Naive thymus-derived CD4-positive, alpha-beta T cell (primary cell): ENCODE measurements at places on chromosomes 2 and 18.

DNA sequence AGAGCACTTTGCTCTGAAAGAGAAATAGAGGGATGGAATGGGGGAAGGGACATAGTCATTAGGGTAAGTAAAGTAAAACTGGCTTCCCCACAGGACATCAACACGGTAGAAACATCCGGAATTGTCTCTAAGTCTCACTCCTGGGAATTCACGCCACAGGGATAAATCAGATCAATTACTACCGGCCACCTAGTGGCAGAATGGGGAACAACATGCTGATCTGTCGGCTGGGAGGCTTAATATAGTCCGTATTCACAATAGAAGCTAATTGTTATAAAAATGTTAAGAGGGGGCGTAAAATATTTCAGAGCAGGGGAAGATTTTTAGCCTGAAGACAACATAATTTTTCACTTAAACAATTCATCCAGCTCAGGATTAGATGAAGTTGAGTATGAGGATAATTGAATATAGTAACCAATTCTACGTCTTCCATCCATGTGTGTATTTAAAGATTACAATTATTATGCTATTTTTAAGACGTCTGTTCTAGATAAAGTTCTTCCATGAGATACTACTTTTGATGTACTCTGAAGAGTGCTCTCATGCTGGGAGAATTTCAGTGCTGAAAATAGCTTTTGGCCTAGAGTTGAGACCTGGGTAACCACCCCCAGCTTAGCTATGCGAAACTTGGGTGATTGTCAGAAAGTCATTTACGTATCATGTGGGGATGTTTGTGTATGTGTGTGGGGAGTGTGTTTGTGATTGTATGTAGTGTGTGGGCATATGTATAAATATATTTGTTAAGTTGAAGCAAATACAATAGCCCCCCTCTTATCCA lies 65.7 kb downstream of the LRRTM1 start:
- DNase-seq, result peak; percentile 0

DNA sequence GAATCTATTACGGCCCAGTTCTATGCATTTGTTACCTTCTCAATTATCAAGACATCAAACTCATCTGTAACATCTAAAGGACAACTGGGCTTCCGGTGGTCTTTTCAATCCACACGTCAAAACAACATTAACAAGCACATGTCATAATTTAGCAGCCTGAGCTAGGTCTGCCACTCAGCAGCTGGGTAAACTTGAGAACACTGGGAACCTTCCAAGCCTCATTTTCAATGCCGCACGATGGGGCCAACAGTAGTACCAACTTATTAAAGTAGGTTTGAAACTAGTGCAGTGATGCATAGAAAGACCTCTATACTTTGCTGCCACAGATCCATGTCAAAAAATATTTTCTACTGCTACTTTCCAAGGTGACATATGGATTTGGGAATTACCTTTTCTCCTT lies 60.4 kb downstream of the COL4A4 start:
- no peak for DNase-seq

DNA sequence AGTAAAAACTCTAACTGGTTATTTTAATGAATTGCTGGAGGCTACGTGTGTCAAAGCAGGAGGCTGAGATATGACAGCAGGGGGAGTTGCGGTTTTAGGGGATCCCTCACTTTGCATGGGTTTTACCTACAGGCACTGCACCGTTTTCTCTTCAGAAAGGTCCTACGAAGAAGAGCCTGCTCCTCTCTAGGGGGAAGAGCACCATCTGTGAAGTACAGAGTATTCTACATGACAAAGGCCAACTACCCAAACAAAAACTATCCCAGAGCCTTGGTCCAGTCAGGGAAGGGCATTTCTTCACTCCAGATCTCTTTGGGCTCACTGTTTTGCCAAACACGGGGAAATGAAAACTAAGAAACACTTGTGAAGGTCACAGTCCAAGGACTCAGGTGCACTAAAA lies 696.7 kb upstream of the SOX11 start:
- DNase-seq, result no peak

DNA sequence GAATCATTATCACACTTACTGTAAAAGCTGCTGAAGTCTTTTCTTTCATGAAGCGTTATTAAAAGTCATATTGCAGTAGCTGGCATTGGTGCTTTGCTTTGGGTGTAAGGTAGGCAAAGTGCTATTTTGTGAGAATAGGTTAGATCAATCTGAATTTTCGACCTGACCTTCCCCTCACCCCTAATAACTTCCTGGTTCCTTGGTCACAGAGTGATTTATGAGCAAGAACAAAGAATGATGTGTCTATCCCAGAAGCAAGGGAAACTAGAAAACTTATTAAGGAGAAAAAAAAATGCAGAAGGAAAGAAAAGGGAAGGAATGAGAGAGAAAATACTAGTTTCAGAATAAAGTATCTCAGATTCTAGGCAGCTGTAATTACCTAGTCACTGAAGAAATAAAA lies 163.1 kb upstream of the MEIS1 start:
- no peak for DNase-seq

GRCh38 chr2:120517751-120518469 lies 172.0 kb downstream of the INHBB start:
- DNase-seq, result no peak

DNA sequence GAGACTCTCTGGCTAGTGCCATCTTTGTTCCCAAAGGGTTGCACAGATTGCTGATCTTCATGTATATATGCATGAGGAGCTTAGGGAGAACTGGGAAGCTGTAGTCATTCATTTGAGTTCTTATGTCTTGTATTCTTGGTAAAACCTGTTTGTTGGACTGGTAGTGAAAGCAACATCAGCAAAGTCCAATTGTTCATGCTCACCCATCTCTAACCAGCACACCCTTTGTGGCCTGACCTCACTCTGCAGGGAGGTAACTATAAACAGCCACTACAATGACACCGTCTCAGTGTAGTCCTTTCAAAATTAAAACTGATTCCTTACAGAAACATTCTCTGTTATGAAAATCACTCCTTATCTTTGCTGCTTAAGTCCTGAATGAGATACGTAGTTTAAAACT lies 13.9 kb upstream of the LMAN1 start:
- no peak for DNase-seq

GRCh38 chr2:2850859-2851258 lies 519.8 kb upstream of the MYT1L start:
- no peak for DNase-seq

DNA sequence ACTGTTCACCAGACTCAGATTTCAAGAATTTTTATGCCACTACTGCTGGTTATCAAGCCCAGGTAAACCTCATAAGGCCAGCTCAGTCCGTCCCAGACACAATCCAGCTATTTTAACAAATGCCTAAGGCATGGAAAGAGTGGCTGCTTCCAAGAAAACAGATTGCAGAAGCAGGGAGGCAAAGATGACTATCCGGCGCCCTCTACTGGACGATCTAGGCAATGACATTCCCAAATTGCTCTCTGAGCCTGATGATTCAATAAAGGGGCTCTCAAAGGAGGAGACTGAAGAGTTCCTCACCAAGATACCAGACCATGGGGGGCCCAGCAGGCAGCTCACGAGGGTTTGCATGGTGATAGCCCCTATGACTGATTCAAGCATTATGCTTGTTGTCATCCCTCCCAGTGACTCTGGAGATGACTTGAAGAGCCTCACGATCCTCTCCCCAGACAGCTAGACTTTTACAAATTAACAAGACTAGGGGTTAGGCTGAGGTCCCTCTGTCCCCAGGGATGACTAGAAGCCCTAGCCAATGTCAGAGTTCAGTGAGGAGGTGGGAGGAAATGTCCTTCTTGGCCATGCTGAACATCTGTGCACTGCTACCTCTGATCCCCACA lies 25.0 kb downstream of the SERPINB8 start:
- DNase-seq, result no peak

DNA sequence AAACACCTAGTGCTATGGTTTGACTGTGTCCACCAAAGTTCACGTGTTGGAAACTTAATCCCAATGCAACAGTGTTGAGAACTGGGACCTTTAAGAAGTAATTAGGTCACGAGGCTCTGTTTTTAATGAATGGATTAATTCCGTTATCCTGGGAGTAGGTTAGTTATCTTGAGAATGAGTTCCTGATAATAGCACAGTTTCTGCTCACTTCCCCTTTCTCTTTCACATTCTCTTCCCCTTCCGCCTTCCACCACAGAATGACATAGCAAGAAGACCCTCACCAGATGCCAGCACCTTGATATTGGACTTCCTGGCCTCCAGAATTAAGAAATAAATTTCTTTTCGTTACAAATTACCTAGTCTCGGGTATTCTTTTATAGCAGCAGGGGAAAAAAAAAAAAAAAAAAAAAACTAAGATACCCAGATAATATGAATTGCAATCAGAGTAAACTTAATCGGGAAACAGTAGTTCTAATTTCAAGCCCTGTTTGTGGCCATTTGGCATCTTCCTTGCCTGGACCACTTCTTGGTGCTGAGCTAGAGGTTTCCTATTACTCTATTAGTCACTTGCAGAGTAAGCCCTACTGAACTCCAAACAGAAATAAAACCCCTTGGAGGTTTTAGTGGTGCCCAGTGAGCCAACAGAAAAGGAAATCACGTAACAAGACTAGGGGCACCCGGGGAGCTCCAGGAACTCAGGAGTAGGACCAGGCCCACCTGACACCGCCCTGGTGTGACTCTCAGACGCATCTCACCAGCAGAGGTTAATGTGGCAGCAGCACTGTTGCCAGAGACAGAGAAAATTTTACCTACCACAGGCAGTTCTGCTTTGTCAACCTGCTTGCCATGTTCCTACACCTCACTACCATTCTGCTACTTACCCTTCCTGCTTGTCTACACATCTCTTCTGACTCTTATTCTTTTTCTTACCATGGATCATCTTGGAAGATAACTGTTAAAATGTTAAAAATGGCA lies 147.6 kb upstream of the CAB39 start:
- no peak for DNase-seq

- DNase-seq, result no peak
These were observed 30.5 kb downstream of the DNMT3A start for GRCh38 chr2:25310965-25311864.

- DNase-seq, result no peak
These were observed 230.4 kb upstream of the HS6ST1 start for GRCh38 chr2:128549094-128549493.

GRCh38 chr2:221969087-221969829 lies 329.5 kb downstream of the PAX3 start:
- DNase-seq, result no peak

GRCh38 chr2:241224018-241224850 lies 35.8 kb downstream of the ANO7 start:
- no peak for DNase-seq

DNA sequence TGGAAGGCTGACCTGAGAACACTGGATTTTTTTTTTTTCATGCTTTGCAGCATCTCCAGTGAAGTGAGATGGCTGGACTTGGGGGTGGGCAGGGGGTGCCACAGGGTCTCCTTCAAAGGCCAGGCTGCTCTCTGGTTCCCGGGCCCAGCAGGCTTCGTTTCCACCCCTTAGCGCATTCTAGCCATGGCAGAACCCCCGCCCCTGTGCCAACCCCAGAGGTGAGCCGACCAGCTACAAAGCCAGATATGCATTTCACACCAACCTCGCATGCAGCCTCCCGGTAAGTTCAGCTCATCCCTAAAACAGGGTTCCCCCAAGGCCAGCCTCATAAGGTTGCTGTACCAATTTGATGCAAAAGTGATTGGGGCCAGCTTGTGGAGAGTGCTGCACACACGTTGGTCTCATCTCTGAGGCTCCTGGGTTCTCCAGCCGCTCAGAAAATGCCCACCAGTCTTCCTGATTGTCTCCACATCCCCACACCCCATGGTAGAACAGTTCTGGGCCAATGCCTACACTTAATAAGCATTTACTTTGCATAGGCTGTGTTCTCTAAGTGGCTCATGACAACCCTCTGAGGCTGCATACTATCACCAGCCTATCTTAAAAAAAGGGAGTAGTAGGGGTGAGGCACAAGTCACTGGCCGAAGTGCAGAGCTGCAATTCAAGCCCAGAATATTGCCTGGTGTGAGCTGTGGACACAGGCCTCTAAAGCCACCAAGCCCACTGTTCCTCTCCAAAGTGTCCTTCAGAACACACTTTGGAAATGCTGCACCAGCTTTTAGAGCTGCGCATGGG lies 23.3 kb downstream of the SMAD7 start:
- no peak for DNase-seq

DNA sequence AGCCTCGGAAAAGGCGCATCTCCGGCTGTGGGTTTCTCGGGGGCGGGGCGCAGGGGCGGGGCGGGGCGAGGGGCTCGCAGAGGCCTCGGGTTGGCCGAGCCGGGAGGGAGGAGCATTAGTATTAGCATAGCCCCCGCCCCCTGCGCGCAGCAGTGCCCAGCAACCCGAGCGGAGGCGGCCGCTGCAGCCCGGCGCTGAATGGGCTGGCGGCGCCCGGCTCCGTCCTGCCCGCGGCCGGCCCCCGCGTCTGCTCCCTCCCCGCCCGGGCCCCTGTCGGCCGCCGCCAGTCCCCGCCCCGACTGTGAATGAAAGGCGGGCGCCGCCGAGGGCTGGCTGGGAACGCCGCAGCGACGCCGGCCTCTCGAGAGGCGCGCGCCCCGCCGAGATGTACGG lies at the start of gene EFR3B:
Gene EFR3B, plus strand, starts transcription at position 149 of the 393 bp plus-strand sequence. Its CDS starts 237 bp downstream, at position 386.
- peak; percentile 85 for DNase-seq

GRCh38 chr18:9820719-9821118 lies 65.1 kb upstream of the TXNDC2 start:
- DNase-seq, result no peak

- no peak for DNase-seq
These were observed 12.4 kb downstream of the IL1F10 start for GRCh38 chr2:113080134-113080533.

- DNase-seq, result no peak
These were observed 228.3 kb downstream of the TWIST2 start for GRCh38 chr2:239075918-239076758.

GRCh38 chr18:24068945-24069693 lies 54.6 kb downstream of the TTC39C start:
- no peak for DNase-seq

- DNase-seq, result no peak
These were observed 836 bp downstream of the STK11IP start for GRCh38 chr2:219598308-219599078.

DNA sequence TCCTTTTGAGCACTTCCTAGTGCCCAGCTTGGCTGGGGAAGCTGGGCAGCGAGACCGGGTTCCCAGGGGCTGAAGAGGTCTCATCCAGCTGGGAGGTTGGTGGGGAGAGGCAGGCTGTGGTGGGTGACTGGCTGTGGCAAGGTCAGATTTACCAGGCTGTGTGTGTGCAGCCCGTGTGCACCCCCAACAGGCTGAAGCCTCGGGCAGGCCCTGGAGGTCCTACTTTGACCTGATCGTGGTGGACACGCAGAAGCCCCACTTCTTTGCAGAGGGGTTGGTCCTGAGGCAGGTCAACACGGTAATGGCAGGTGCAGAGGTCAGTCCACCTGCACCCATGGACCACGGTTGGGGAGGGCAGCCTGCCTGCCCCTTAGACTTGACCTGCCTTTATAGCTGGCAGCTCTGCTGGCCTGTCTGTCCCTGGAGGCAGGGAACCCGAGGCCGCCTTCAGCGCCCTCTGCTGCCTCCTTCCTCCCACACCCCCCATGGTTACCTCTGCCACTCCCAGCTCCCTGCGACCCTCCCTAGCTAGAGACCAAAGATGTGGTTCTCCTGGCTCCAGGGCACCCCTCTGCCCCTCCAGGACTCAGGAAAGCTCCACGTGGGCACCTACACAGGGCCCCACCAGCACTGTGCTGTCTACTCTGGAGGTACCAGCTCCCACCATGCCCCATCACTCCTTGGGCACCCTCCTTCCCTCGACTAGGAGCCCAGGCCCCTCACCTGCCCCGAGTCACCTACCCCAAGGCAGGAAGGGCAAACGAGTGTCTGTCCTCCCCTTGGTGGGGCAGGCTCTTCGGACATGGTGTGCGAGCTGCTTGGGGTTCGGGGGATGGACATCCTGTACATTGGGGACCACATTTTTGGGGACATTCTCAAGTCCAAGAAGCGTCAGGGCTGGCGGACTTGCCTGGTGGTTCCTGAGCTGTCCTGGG lies 4.0 kb downstream of the NT5DC4 start:
- DNase-seq, result no peak

GRCh38 chr2:179764710-179765109 lies 96.7 kb downstream of the ZNF385B start:
- no peak for DNase-seq

- DNase-seq, result no peak
These were observed 511.9 kb upstream of the TNP1 start for GRCh38 chr2:217371781-217372213.
